ENCODE measurements at places on chromosomes 2 and 18.

DNA sequence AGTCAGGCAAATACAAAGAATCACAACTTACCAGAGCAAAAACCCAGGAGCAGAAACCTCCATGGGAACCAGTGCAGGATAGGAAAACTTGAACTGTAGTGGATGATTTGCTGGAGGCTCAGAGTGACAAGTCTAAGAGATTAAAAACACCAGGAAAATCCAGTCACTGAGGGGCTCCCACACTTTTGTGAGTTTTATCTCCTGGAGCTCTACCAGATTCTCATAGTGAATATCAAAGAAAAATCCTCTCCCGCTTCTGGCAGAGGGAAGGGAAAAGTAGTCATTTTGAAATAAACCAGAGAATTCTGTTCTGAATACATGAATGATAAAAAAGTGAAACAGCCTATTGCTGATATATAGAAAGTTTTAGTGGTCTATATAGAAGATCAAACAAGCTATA, 23.1 kb downstream of the NABP1 start:
- DNase-seq: no peak

GRCh38 chr2:137155356-137156104, 390.2 kb downstream of the THSD7B start:
- no peak for DNase-seq

GRCh38 chr18:13597068-13597467, 129.3 kb downstream of the FAM210A start:
- no peak for DNase-seq

- no peak for DNase-seq
Observed at GRCh38 chr2:72159211-72159993, 11.7 kb upstream of the CYP26B1 start.

DNA sequence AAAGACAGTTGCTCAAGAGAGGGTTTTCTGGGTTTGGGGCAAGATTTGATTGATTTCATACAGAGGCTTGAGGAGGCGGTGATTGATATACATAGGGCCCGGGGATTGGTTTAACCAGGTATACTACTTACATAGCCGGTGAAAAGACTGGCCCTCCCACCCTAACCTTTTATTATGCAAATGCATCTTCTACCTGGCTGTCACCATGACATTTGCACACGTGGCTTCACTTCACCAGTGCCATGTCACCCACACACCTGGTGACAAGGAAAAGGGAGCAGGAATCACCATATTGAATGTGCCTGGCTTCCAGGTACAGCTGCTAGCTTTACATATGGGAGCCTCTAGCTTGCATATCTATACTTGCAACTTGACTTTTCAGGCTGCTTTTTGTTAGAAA, 9.7 kb downstream of the ERMN start:
- no peak for DNase-seq

DNA sequence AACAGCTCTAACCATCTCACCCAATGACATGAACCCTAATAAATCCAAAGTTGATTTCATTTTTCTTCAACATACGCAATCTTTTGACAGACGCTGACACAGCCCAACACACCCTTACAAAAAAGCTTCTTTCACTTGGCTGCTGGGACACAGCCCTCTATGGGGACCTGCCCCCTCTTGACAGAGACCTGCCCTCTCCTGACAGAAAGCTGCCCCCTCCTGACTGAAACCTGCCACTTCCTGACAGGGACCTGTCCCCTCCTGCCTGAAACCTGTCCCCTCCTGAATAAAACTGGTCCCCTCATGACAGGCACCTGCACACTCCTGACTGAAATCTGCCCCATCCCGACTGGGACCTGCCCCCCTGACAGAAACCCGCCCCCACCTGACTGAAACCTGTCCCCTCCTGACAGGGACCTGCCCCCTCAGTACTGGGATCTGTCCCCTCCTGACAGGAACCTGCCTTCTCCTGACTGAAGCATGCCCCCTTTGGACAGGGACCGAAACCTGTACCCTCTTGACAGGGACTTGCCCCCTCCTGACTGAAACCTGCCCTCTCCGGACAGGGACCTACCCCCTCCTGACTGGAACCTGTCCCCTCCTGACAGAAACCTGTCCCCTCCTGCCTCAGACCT, 87.9 kb downstream of the PXDN start:
- DNase-seq: no peak

- DNase-seq: no peak
Observed at GRCh38 chr2:150167711-150168110, 319.8 kb downstream of the RND3 start.

DNA sequence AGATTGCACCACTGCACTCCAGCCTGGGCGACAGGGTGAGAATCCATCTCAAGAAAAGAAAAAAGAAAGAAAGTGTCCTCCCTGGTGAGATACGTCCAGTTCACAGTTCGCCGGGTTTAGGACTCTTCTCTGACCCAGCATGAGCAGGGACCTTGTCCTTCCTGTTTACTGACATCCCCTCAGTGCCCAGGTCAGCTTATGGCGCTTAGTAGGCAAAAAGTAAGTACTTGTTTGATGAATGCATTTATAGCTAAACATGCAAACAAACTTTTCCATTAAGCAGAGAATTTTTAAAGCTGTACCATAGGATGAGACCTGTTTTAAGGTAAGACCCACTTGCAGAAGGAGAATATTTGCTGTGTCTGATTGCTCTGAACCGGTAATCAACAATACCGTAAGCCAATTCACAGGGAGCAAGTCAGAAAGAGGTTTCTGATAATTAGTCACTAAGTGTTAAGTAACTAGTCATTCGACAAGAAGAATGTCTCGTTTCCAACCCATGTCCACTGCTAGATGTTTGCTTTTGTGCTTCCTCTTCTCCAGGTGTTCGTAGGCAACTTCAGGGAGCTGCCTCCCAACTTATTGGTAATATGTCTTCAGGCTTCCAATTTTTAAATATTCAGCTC, 40.0 kb downstream of the MOGAT1 start:
- DNase-seq: no peak

- no peak for DNase-seq
Observed at GRCh38 chr2:69779258-69780001, 37.5 kb downstream of the ANXA4 start.

- no peak for DNase-seq
Observed at GRCh38 chr18:51437280-51438271, 240.1 kb upstream of the MEX3C start.

- DNase-seq: no peak
Observed at GRCh38 chr18:4399929-4400328, 55.2 kb downstream of the DLGAP1 start.

GRCh38 chr2:127398239-127398590, 10.4 kb upstream of the MAP3K2 start:
- peak; percentile 79 for DNase-seq

- no peak for DNase-seq
Observed at GRCh38 chr2:105919191-105919811, 174.6 kb downstream of the NCK2 start.

- DNase-seq: no peak
Observed at GRCh38 chr2:178629463-178629862, 149.2 kb downstream of the PLEKHA3 start.

- DNase-seq: no peak
Observed at GRCh38 chr2:214995926-214996670, 142.3 kb downstream of the ABCA12 start.

DNA sequence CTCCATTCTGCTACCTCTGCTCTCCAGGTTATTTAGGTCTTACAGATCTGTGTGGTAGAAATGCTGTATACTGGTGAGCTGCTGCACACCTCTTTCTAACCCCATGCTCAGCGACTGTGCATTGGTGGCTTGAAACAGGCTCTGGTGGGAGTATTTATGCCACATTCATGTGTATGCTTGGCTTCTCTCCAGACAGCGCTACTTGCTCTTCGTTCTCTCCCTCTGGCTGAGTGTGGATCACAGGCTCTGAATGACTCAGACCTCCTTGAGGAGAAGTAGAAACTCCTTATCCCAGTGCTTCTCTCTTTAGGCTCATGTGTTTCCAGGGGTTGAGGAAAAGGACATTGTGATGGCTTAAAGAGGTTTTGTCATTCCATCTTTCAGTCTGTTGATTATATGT, 54.9 kb downstream of the FHOD3 start:
- no peak for DNase-seq

DNA sequence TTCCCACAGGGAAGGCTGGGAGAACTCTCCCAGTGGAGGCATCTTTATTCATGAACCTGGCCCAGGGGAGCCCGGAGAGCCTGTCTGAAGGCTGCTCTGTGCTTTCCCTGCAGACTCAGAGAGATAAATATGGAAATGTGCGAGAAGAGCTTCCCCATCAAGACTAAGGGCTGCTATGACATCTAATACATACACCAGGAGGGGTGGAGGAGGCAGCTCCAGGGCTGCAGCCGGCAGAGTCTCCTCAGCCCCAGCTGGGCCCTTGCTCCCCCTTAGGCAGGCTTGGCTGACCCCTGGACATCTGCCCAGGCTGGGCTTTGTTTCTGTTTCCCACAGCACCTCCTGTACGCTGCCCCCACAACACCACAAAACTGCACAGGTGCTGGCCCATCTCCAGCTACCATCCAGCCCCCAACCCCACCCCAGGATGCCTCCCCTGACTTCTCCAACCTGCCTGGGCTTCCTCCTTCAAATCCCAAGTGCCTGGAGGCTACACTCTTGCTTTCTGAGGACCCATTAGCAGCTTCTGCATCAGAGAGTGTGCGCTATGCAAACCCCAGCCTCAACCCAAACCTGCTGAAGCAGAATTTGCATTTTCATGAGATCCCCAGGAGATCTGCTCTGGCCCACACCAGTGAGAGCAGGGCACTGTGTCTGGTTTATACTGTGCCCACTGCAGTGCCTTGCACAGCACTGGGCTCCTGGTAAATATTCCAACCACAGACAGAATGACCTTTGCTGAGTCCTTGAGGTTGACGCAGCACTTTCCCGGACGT, 96.8 kb downstream of the VSNL1 start:
- DNase-seq: no peak

DNA sequence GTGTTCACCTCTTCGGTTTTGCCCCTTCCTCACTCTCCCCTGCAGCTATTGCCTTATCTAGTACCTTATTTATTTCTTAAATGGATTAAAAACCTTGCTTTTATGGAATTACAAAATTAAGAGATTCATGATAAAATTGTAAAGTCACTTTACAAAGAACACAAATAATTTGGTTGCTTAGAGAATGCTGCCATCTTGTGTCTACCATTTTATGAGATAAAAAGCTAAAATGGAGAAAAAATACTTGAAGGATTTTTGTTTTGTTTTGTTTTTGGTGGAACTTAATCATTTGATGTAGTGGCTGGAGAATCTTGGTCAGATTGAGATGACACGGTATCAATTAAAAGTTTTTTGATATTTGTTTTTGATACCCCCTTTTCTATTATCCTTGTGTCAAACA, 69.6 kb downstream of the R3HDM1 start:
- no peak for DNase-seq

GRCh38 chr2:170949415-170949814, 20.4 kb downstream of the GORASP2 start:
- DNase-seq: no peak

- DNase-seq: no peak
Observed at GRCh38 chr2:134193006-134193405, 60.9 kb upstream of the MGAT5 start.

DNA sequence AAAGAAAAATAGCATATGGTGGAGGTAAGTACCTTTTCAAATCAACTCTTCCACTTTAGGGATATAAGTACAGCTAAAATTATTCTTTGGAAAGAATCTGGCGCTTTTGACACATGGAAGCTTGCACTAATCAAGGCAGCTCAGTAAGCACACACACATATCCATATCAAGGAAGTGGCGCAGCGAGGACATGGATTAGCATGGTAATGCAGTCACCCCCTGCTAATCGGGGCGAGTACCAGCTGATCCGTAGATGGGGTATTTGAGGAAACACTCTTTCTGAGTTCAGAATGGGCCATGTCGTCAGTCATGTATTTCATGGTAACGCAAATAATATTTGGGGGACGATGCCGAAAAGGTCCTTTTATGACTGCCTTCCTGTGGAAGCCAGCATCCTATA, 245.3 kb downstream of the GBX2 start:
- DNase-seq: no peak

DNA sequence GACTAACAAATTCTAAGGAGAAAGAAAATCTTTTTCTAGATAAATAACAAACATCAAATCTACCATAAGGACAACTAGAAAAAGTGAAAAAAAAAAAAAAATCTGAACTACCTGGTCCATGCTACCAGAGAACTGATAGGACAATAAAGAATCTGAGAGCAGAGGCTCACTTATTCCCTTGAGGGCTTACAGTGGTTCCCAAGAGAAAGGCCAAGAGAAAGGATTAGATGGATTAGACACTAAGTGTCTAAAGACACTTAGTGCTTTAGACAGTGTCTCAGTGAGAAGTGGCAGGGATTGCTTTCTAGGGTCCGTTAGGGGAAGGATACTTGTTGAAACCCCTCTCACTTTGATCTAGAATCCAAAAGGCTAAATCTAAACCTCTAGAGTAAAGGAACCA, 78.2 kb downstream of the COA5 start:
- DNase-seq: no peak

- DNase-seq: no peak
Observed at GRCh38 chr2:66443979-66444861, 9.3 kb downstream of the MEIS1 start.

DNA sequence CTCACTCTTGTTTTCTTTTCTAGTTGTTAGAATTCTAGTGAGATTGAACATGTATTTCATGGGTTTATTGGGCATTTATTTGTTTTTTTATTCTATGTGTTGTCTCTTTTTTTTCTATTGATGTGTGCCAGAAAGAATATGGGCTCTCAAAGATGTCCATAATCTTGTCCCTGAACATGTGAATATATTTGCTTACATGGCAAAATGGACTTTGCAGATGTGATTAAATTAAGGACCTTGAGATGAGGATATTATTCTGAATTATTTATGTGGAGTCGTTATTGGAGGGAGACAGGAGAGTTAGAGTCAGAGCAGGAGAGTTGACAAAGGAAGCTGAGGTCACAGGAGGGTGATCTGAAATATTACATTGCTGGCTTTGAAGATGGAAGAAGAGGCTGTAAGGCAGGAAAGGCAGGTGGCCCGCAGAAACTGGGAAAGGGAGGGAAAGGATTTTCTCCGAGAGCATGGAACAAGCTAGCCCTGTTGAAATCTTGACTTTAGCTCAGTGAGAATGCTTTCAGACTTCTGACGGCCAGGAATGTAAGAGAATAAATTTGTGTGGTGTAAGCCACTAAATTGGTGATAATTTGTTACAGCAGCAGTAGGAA, 82.8 kb downstream of the NABP1 start:
- no peak for DNase-seq

GRCh38 chr2:210895132-210895531, 338.7 kb downstream of the CPS1 start:
- DNase-seq: no peak

- DNase-seq: no peak
Observed at GRCh38 chr2:159658881-159659873, 42.8 kb upstream of the BAZ2B start.

GRCh38 chr2:154577390-154577789, 121.1 kb upstream of the KCNJ3 start:
- no peak for DNase-seq

- no peak for DNase-seq
Observed at GRCh38 chr2:44120428-44120827, 48.2 kb upstream of the PPM1B start.

- DNase-seq: no peak
Observed at GRCh38 chr2:174873471-174873870, 109.2 kb upstream of the CHRNA1 start.

- no peak for DNase-seq
Observed at GRCh38 chr2:105397025-105397722, 1.7 kb downstream of the FHL2 start.

- no peak for DNase-seq
Observed at GRCh38 chr2:55882954-55883353, 40.6 kb downstream of the EFEMP1 start.

Measured in ascending aorta (tissue), 2 donors.